Mucosa of descending colon (tissue), 3 donors: ENCODE measurements at places on chromosomes 4 and X.

GRCh38 chrX:30301963-30302362 is 7.2 kb downstream of the NR0B1 start:
- DNase-seq: no peak

DNA sequence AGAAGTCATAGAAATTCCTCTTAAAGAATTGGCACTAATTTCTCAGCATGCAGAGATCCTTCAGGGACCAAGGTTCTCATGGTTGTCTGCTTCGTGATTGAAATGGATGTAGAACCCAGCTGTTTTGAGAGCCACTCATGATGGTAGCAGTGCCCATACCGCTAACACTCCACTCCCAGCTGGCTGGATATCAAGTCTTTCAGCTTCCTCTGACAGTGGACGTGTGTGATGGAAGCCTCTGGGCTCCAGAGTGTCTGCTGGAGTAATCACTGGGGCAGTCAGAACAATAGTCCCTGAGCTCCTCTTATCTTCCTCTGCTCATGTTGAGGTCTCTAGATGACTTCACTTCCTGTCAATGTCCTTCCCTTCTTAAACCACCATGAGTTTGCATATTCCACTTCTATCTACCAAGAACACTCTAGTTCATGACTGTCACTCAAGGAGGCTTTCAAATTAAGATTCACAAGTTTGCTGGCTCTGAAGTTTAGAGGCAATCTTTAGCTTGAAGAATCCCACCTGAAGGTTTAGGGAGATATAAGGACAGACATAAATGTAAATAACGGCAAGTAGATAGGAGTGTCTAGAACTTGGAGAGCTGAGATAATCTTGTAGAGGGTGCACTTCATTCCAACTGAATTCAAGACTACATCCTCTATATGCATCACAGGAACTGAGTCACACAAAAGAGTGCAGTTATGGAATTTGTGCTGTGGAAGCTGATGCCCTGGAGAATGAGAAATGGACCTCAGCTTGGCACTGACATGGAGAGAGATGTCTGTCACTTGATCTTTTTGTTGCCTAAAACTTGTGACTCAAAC is 64.5 kb upstream of the WDR1 start:
- DNase-seq: no peak

DNA sequence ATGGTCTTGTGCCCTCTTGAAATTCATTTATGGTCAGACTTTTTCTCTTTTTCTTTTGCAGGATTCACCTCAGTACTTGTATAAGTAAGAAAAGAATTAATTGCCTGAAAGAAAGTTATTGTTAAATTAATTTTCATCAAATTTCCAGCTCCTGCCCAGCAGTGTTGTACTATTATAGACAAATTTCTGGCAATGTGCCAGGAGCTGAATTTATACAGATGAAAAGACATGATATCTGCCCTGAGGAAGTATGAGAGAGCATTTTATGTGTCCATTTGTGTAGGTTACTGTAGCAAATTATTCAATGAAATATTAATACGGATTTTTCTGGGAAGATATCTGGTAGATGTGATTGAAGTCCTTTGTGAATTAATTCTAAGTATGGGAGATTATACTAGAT is 2371.5 kb upstream of the TENM3 start:
- no peak for DNase-seq

DNA sequence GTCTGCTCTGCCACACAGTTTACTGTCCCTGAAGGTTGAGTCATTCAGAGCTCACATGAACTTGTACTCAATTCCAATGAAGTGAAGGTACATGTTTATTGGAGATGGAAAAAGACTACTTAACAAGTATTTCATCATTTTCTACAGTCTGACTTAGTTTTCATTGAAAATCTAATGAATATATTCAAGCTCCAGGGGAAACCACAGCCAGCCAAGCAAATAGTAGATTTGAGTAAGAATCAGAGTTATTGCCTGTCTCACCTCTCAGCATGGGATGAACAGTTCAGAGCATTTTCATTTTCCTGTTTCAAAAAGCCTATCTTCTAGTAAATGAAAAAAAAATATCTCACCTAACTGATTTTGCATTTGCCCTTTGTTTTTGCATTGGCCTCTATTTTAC is 1249.4 kb upstream of the DIAPH2 start:
- DNase-seq: no peak

- no peak for DNase-seq
Observed at GRCh38 chr4:153156263-153156662, 48.0 kb upstream of the TRIM2 start.

DNA sequence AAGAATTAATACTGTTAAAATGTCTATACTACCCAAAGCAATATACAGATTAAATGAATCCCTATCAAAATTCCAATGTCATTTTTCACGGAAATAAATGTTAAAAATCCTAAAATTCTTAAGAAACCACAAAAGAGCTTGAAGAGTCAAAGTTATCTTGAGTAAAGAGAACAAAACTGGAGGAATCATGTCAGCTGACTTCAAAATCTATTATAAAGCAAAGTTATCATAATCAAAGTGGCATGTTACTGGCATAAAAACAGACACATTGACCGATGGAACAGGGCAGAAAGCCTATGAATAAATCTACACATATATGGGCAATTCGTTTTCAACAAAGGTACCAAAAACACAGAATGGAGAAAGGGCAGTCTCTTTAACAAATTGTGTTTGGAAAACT is 579.0 kb downstream of the INPP4B start:
- no peak for DNase-seq

GRCh38 chr4:38128478-38129459 is 168.6 kb downstream of the PTTG2 start:
- DNase-seq: peak; percentile 73

- no peak for DNase-seq
Observed at GRCh38 chr4:128813965-128814364, 4.5 kb downstream of the JADE1 start.

DNA sequence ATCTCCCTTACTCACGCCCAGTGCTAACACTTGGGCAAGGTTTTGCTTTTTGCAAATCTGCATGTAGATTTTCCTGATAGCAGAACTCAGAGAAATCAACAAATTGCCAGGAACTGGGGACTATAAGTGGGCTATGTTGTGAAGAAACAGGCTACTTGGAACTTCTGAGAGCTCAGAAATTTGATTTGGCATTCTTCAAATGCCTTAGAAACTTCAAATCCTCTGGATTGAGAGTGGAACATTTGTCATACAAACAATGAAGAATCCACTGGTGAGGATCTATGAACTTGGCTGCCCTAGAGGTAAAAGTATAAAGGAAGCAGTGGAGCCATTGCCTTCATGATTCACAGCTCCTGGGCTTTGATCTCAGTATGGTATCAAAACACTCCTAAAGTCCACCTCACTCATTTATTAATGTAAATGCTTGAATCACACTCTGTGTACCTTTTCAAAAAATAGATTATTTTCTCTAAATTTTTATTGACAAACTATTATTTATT is 126.0 kb downstream of the GLRA3 start:
- DNase-seq: no peak

DNA sequence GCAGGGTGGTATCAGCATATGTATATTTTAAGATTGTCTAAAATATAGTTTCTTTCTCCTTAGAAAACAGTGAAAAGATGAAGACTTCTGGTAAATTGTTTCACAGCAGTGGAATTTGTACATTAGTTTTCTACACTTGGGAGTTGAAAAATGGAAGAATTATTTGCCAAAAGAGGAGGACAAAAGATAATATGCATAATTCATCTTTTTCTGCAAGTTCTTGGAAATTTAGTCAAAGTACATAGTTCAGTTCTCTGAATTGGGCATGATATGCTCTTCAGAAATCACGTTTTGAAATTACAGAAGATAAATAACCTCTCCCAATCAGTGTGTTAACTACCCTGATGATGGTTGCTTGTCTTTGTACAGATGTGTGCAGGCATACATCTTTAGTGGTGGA is 47.0 kb downstream of the RBPJ start:
- DNase-seq: no peak

GRCh38 chrX:149871940-149872339 is 9.0 kb upstream of the MAGEA8 start:
- peak; percentile 50 for DNase-seq

DNA sequence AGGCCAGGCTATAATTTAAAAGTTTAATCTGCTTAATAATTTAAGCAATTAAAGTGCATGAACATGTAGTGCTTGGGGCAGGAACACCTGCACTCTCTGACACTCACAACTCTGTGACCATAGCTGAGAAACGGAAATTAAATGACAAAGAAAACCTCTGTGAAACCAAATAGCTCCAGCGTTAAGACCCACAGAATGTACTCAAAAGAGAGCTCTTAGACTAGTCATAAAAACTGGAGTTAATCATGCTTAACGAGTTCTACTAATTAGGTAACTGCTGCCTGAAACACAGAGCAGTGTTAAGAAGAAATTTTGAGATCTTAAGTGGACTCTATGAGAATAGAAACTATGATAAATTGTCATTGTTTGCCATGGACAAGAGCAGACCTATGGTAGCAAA is 174.4 kb upstream of the SPIN4 start:
- DNase-seq: no peak

- peak; percentile 54 for DNase-seq
Observed at GRCh38 chrX:112832481-112833095, 8.0 kb downstream of the AMOT start.

GRCh38 chrX:132876523-132877338 is 81.7 kb downstream of the HS6ST2 start:
- DNase-seq: no peak

DNA sequence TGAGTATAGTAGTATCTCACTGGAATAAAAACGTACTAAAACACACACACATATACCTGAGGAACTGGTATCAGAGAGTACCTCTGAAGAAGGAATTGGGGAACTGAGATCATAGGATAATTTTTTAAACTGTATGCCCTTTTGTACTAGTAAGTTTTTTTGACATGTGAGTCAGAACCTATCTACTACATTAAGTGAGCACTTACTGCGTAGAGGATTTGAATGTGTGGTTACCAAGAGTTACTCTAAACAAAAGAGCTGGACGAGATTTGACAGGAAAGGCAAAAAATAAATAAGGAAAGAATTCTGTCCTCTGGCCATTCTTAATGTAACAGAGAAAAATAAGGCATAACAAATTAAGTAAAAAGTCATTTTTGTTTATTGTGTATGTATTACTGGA is 546.5 kb upstream of the FAT1 start:
- DNase-seq: no peak

DNA sequence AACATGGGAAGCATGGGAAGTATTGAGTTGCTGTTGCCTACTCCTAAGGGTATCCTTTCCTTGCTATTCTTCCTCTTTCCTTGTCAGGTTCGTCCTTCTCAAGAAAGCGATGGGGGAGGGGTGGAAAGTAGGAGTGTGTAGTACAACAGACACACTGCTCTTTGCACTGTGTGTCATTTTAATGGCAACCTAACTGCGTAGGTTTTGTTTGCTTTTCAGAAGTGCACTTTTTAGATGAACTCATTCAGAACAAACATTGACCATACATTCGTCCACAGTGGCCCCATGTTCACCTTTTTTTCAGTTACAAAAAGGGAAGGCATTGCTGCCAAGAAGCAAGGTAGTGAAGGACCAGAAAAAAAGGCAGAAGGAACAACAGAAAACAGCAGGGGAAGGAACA is 10.2 kb upstream of the YIPF6 start:
- no peak for DNase-seq

DNA sequence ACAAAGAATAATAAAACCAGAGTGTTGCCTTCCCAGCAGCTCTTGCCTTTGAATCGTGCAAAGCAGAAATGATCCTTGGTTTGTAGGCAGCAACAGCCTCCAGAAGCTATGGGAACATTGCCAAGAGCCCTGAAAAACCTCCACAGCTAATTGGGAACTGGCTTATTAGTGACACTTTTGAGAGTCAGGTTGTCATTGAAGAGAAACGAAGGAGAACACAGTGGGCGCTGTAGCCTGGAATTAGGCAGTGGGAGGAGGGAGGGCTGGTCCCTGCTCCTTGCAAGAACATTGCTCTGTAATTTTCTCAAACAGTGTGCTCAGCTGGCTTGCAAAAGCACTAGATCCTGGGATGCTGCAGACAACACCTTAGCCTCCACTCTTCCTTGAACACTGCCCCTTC is 331.5 kb upstream of the EMCN start:
- DNase-seq: no peak
